GM23248 (cell line): ENCODE measurements at places on chromosomes 1 and 21.

DNA sequence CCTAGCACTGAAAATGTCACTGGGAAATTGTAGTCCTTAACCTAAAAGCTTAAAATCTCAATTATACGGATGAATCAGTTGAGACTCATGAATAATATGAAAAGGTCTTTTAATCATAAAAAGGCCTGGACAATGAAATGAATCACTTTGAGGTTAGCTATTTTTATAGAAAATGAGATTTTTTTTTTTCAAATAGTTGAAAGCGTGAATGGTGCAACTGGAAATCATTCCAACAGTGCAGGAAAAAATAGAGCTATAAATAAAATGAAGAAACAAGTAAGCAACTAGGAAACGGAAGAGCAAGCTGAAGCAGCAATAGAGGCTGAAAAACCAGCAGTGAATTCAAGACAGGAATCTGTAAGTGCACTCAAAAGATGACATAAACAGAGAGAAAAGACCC is 142.9 kb downstream of the BACH1 start:
- peak; percentile 52 for DNase-seq

DNA sequence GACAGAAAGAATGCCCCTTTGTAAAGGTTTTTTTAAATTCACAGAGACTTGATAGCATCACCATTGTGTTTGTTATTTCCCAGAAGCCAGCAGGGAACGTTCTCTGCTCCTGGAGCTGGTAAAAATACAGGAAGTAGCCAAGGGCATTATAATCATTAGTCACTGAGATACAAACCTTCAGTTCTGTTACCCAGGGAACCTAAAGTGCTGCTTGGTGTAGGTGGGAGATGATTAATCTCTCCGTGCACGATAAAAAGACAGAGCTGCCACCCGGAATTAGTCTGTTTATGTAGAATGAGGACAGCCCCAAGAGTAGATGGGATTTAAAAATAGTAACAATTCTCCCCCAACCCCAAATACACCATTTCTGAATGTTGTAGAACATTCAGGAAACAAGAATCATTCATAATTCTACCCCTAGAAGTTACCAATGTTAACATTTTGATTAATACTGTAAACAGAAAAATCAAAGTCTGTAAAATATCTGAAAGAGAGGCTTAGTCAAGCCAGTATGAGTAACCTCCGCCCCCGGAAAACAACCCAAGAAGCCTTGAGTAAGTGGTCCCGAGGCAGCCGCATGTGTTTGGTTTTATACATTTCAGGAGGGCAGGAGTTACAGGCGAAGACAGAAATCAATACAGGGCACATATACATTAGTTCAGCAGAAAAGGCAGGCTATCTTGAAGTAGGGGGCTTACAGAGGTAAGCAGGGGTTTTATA is 45.3 kb upstream of the CTBS start:
- DNase-seq = peak; percentile 95

DNA sequence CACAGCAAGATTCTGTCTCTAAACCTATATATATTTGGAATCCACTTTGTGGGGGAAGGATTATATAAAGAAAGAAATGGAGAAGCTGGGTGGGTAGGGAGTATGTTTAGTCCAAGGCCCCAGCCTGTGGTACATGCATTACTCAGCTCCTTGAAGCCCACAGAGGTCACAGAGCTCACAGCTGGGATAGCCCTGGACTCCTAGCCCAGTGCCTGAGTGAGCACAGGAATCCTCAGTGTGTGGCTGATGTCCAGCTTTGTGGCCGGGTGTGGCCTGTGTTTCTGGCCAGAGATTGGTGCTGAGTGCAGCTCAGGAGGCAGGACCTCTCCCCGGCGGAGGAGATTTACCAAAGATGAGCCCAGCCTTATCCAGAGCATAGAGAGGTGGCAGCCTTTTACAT is 7.6 kb downstream of the CAPN9 start:
- DNase-seq = peak; percentile 58

- peak; percentile 40 for DNase-seq
These were observed 59.0 kb downstream of the FASLG start for GRCh38 chr1:172717722-172718465.

DNA sequence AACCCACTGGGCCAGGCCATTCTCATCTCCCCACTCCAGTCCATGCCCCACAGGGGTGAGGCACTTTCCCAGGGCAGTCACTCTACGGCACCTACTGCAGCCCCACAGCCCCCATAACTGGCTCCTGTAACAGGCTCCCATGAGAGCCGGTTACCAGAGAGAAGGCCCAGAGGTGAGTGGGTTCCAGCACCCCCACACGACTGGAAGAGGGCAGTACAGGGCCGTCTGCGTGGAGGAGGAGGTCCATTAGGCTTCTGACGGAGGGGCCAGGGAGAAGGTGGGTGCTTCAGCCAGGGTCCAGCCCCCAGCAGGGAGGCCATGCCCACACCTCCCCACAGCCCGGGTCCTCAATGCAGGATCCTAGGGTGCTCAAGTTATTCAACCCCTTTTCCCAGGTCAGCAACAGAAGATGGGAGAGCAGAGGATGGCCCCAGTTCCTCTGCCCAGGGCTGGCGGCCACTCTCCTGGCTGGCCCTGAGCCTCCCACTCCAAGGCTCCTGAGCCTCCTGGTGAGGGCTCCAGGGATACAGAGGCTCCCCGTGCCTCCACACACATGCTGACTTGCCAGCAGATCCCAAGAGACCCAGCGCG is 1.6 kb downstream of the ACAP3 start:
- DNase-seq = peak; percentile 66

GRCh38 chr1:173113015-173113741 is 62.4 kb upstream of the TNFSF18 start:
- DNase-seq = peak; percentile 81

GRCh38 chr1:229035054-229035747 is 235.7 kb upstream of the RAB4A start:
- no peak for DNase-seq

DNA sequence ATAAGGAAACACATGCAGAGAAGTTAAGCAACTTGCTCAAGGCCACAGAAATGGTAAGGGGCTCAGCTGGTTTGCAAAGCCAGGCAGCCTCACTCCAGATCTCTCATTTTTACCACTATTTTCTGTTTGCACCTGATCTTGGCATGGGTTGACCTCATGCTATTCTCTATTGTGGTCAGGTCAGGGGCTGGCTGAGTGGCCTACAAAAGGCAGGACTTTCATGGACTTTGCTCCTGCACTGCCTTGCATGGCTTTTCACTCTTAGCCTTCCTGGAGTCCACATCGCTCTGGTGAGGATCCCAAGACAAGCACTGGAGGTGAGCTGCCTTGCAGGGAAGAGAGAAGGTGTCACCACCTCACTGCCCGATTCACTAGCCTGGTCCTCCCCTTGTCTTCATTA is 56.8 kb upstream of the CSF3R start:
- DNase-seq = no peak

- DNase-seq = peak; percentile 65
These were observed 474.5 kb downstream of the PTPRC start for GRCh38 chr1:199113265-199113869.

- DNase-seq = no peak
These were observed 31.5 kb upstream of the LRP8 start for GRCh38 chr1:53359225-53359933.

GRCh38 chr1:241225741-241226140 is 131.3 kb downstream of the RGS7 start:
- no peak for DNase-seq

- no peak for DNase-seq
These were observed 733.4 kb upstream of the B3GALT2 start for GRCh38 chr1:193919827-193920226.

DNA sequence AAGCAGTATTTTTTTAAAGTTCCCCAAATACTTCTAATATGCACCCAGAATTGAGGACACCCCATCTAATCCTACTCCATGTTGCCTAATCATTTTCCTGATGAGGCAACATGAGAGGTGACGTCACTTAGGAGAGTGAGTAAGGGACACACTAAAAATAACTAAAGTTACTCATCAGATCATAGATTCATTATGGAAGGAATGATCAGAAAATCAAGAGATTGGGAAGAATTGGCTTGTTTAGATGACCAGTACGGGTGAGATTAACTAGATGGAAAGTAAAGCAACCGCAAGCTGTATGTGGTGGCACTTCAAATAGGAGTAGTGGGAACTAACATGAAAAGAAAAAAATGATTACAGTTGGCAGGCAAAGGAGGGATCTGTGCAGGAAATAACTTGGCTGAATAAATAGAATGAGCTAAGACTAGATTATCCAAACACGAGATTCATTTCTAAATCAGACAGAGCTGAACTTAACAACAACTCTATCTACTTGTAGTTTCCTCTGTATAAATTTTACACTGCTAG is 61.4 kb upstream of the CXADR start:
- DNase-seq = peak; percentile 86

GRCh38 chr21:34278451-34278850 is 85.4 kb upstream of the KCNE2 start:
- no peak for DNase-seq

DNA sequence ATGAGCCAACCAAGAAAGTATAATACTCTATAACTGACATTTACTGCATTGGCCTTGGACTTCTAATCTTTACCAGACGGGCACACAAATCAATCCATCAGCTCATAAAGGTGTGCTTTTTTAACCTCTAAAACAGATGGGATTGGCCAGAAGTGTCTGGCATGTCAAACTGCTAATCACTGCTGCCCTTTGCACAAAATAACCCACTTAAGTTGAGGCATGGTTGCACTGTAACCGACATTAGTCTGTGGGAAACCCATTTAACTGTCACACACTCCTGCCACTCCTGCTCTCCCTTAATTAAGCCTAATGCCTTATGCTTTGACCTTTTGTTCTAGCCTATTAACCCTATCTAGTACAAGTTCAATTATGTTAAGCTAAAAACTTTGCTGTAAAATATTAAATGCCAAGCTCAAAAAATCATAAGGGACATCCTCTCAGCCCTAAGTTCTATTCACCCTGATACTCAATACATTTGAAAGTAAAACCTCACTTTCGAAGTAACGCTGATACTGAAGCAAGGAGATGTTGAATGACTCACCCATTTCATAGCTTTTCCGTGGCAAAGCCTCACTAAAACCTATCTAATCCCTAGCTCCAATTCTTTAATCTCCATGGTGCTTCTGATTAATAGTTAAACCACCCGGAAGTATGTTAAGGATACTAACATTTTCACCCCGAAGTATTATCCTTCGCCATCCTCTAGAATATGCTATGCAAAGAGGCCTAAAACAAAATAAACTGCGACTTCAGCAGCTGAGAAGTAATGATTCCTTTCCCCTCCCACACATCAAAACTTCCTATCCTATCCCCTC is 12.9 kb downstream of the NRIP1 start:
- DNase-seq = no peak

DNA sequence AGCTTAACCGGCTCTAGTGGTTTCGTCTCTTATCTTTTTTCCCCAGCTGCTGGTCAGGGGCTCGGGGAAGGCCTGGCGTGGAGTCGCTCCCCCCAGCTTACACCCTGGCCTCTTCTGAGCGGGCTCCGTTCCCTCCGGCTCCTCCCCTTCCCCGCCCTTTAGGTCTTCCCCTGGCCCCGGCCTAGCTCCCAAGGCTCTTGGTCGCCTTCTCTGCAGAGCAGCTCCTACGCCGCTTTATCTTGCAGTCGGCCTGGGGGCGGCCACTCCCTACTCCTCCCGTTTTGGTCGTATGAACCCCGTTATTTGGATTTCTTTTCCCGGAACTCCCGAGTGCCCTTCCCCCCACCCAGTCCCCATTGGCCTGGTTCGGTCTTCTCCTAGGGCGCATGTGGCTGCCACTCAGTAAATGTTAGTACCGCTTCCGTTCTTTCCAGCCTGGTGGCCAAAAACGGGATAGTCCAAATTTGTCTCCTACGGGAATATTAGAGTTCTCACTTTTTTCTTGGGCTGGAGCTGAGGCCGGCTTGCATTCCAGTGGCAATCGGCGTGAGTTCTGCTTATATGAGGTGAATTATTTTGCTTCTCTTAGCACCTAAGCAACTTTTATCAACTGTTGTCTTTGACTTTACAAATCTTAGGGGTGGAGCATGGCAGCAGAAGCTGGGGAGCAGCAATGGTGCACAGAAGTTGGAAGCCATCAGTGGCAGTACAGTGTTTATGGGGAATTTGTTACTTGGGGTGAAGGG is 467 bp downstream of the THRAP3 start:
- peak; percentile 95 for DNase-seq

DNA sequence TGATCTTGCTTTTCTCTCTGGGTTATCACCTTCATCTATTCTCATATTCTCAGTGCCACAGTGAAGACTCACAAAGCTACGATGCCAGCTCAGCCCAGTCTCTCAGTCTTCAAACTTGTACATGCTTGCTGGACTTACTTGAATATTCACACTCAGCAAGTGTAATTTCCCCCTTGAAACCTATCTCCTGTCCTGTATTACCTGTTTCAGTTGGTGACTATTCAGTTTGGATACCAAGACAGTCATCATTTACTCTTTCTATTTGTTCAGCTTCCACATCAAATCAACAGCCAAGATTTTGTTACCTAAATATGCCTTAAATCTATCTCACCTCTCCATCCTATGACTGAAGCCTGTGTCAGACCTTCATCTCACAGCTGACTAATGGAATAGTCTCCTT is 209.7 kb downstream of the LRRC7 start:
- no peak for DNase-seq

GRCh38 chr1:201633811-201634210 is 94.9 kb downstream of the NAV1 start:
- peak; percentile 38 for DNase-seq

GRCh38 chr1:243394601-243395464 is 139.0 kb downstream of the SDCCAG8 start:
- no peak for DNase-seq

DNA sequence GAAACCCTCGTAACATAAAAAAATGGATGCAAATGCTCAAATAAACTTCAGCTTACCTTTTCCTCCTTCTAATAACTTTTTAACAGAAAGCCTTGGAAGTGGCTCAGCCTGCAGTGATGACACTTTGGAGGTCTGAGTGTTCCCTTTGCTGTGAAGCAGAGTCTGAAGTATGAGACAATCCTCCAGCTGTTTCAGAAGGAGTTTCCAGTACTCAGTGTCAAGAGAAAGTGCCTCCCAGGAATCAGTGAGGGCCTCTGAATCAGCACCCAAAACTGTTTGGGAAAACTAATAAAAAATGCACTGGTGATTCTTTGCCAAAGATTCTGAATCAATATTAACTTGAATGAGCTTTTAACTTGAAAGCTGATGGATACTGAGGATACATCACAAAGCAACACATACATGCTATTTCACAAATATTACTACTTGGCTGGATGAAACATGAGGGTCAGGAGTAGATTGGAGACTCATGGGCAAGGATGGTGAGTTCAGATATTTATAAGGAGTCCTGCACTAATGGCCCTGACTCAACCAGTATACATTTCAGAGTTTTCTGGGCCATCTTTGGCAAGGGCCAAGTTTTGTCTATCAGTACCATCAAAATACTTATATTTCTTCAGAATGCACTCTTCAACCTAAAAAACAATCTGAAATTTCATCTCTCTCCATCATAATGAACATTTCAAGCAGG is 77.0 kb downstream of the IARS2 start:
- DNase-seq = peak; percentile 62

- DNase-seq = peak; percentile 25
These were observed 33.8 kb downstream of the OR10J1 start for GRCh38 chr1:159473335-159473734.
